ENCODE measurements at places on chromosomes 2 and 18.

GRCh38 chr18:79498662-79499061, 102.9 kb downstream of the NFATC1 start:
- no peak for DNase-seq

GRCh38 chr2:97963880-97964279, 31.9 kb downstream of the TMEM131 start:
- no peak for DNase-seq

GRCh38 chr2:240593703-240594451, 7.3 kb downstream of the CAPN10 start:
- no peak for DNase-seq

DNA sequence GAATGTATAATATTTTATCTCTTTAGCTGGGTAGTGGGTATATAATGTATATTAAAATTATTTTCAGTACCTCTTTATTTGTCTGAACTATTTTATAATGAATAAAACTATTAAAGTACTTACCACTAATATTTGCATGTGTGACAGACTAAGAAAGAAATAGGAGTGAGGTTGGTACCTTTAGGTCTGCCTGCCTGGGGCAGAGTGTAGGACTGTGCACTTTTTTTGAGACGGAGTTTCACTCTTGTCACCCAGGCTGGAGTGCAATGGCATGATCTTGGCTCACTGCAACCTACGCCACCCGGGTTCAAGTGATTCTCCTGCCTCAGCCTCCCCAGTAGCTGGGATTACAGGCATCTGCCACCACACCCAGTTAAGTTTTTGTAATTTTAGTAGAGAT, 18.8 kb downstream of the NCOA1 start:
- no peak for DNase-seq

DNA sequence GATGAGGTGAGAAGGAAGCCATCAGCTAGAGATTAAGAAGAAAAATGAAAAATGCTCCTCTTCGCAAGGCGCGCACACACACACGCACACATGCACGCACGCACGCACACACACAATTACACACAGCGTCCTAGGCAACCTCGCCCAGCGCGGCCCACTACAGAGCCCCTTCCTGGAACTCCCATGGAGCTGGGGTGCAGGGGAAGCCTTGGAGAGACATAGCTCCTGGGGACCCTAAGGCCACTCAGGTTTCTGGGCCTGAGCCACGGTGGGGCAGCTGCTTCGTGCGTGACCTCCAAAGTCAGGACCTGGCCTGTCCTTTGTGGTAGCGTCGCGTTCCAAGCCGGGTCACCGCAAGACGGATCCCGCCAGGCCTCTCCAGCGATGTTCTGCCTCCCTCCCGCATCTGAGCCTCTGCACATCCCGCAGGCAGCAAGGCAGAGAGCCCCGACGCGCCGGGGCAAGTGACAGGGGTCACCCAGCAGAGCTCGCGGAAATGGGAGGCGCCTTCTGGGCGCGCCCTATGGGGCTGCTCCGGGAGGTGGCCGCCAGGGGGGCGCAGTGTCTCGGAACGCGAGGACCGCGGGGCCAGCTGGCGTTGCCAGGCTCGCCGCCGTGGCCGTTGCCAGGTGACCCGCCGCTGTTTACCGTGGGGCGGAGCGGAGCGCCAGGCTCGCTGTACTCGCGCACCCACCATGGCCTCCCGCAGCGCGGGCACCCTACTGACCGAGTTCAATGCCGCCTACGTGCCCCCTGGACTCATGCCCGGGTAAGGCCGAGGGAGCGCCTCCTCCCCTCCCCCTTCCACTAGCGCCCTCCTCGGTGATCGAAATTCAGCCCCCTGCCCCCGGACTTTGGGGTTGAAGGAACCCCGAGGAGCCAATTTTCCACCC, 79.0 kb downstream of the CIB4 start:
- no peak for DNase-seq

- DNase-seq: no peak
Observed at GRCh38 chr18:58325494-58325893, 281.5 kb downstream of the NEDD4L start.

DNA sequence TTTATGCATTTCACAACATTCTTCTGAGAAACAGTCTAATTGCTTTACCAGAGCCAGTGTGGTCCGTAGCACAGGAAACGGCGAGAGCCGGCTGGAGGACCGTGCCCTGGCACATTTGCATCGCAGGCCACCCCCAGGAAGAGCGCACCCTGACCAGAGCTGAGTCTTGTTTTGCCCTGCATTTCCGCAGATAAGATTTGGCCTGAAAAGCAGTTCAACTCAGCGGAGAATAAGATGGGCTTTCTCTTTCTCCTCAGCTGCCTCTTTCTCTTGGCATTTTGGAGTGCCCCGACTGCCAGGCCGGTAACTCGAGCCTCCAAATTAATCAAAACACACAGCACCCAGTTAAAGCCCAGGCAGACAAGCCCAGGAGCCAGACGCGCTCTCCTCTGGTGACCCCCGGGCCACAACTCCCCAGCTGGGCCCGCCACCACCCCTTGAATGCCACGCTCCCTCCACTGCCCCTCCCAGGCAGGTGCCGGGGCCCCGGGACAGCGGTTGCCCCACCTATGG, 464 bp downstream of the COL4A4 start:
- DNase-seq: peak; percentile 86

All from MM.1S (cell line).